ENCODE measurements at places on chromosomes 2 and 18.

DNA sequence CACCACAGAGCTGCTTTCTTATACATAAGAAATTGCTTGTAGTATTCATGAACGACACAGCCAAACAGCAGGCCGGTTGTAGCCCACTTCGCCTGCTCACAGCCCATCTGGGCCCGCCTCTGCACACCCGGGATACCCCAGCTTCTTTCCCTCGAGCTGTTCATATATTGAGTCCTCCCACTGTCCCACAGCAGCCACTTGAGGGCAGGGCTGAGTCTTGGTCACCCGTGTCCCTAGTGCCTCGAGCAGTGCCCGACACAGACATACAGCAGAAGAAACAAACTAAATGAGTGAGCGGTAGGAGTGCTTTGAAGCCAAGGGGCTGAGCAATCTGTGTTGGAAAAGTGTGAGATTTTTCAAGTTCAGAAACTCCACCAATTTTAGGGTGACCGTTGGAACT is 251.4 kb downstream of the KLHL29 start:
- no peak for DNase-seq

DNA sequence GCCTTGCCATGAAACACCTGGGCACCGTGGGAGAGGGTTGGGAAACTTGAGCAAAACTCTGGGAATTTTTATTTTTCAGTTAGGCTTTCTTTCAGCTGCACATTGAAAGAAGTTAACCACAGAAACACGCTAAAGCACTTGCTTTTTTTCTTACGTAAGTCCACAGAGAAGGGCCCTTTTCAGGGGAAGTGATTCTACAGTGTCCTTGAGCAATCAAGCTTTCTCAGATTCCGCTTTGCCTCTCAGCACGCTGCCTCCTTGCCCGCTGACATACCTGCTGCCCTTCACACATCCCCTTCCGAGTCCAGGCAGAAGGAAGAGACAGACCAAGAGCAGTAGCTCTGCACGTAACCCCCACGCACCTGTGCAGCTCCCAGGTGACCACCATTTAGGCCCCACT is 135.5 kb upstream of the MYT1L start:
- DNase-seq, result no peak

DNA sequence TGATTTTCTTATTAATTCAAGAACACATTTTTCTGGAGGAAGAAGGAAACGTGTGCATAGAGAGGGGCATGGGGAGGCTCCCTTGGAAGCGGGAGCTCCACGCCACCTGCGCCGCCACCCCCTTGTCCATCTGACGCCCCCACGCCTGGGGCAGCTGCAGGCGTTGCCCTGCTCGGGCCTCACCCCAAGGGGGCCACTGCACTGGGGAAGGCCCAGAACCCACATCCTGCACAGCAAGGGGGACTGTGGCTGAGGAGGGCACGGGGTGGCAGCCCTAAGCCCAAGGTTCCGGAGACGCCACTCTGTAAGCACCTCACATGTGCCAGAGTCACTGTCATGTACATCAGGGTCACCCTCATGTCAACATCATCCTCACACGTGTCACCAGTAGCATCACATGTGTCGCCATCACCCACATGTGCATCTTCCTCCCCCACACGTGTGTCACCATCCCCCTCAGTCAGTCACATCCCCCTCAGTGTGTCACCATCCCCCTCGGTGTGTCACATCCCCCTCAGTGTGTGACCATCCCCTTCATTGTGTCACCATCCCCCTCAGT is 486.7 kb upstream of the SALL3 start:
- no peak for DNase-seq

DNA sequence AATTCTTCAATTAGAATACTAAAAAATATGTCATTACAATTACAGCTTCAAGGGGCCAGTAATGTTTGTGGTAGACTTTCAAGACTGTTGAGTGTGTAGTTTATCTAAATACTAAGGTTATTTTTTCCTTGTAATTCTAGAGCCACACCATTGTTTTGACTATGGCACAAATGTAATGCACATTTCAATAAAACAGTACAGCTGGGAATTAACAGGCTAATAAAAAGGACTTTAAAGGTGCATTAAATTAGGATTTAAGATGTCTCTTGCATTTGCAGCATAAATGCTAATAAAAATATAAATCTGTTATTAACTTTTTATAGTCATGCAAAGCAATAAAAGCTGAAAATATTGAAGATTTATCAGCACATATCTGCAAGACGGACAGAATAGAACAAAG is 344.8 kb downstream of the ERBB4 start:
- no peak for DNase-seq

DNA sequence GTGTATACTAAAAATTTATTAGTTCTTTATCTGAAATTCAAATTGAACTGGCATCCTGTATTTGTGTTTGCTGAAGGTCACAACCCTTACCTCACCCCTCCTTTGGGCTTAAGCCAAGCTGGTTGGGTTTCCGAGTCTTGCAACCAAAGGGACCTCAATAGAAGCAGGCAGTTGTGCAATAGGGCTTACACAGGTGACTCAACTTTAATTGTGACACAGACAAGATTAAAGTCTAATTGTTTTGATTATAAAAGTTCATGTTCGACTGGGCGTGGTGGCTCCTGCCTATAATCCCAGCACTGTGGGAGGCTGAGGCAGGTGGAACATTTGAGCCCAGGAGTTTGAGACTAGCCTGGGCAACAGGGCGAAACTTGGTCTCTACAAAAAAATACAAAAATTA is 71.5 kb downstream of the RAB31 start:
- DNase-seq, result no peak

DNA sequence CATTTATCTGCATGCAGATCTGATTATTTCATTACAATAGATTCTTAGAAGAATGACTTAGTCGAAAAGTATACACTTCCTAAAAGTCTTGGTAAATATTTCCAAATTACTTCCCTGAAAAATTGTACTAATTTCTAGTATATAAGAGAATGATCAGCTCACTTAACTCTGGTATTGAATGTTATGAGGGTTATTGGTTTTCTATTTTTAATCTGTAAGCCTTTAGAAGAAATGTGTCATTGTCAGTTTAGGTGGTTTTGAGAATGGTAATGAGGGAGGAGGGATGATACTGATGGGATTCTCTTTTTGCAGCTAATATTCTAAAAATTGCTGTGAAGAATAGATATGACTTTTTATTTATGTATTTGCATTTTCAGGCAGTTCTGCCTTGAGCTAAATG is 23.9 kb downstream of the MOB4 start:
- no peak for DNase-seq

DNA sequence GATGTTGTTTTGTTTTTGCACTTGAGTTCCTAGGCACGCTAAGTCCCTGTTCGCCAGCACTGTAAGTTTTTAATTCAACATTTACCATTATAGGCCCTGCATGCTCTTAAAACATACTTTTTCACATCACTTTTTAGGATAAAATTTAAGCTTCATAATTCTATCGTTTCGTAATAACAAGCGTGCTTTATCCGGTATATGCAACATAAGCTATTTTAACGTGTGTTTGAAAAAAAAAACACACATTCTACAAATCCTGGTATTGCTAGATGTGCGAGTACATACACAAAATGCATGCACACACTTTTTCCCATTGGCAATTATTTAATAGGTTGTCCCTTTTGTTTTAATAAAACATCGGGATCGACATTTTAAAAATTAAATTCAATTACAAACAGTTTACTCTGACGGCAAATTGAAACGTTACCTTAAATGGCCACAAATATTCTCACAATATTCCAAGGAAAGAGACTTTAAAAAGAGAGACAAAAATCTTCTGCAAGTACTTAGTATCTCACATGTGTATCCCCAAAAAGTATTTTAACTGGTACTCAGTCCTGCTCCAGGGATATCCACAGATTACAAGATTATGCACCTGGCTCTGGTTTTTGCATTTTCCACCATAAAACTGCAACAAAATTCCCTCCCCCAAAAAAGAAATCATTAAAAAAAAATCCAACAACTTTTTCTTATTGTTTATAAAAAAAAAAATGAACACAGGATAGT is 1.0 kb upstream of the TCF4 start:
- no peak for DNase-seq

- no peak for DNase-seq
Measured at GRCh38 chr2:233816334-233816733, 38.0 kb downstream of the HJURP start.

GRCh38 chr2:167785606-167786216 is 461.7 kb downstream of the STK39 start:
- DNase-seq, result no peak

DNA sequence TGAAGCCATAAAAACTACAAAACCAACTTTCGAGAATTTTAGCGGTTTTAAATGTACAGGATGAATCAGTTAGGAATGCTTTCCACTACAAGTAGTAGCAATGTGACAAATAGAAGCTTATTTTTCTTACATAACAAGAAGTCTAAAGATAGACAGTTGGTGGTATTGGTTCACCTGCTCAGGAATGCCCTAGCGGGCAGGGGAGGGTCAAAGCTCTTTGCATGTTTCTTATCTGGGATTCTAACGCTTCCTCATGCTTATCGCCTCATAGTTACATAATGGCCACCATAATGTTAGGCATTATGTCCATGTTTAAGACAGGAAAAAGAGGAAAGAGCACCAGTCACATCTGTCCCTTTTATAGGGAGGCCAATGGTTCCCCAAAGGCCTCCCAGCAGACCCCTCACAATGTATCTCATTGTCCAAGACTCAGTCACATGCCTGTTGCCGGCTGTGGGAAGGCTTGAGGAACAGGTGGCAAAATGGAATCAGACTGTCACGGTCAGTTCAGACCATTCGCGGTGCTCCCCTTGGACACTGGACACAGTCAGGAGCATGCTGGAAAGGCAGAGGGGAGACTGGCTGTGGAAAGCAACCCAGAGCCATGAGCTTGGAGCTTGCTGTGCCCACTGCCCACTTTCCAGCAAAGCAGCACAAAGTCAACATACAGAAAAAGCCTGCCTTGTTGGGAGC is 69.4 kb upstream of the ODC1 start:
- DNase-seq, result no peak
